Activated CD8-positive, alpha-beta memory T cell treated with anti-CD3 and anti-CD28 coated beads for 1 hour (primary cell): ENCODE measurements at places on chromosomes 5 and 9.

DNA sequence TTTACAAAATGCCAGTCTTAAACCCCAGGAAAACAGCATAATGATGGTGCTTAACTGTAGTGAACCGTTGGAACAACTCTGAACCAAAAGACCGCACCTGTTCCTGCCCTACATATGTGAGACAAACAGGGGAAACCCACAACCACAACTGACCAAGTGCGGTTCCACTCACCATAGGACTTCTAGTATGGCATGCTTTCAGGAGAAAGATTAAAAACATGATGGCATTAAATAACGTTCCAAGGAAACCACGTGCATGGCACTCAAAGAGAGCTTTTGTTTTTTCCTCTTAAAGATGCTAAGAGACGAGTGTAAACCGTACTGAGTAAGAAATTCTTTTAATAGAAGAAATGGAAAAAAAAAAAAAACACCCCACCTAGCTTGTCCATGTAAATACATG lies 119.8 kb downstream of the SSBP2 start:
- no peak for DNase-seq

DNA sequence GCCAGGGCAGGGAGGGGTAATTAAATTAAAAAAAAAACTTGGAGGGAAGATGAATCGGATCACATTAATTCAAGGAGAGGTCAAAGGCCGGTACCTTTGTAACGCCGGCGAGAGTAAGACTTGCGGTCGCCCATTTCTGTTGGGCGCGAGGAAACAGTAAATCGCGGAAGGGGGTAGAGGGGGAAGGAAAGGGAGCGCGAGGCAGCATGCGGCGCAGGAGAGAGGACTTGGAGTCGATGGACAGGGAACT lies 324 bp upstream of the RGMB start:
- DNase-seq, result no peak

DNA sequence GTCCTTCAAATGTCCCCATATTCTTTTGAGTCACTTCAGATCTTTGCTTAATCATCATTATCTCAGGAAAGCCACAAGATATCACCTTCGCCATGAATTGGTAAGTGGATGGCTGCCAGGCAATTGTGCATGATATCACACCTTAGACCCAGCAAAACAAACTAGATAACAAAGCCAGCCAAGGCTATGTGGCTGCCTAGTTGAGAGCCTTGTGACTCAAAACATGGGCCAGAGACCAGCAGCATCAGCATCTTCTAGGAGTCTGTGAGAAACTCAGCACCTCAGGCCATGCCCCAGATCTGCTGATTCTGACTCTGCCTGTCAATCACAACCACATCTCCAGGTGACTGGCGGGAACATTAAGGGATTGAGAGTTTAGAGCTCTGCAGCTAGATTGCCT lies 82.8 kb downstream of the SLIT3 start:
- DNase-seq, result no peak

GRCh38 chr9:135907006-135907430 lies 328 bp downstream of the CAMSAP1 start:
- DNase-seq, result no peak

DNA sequence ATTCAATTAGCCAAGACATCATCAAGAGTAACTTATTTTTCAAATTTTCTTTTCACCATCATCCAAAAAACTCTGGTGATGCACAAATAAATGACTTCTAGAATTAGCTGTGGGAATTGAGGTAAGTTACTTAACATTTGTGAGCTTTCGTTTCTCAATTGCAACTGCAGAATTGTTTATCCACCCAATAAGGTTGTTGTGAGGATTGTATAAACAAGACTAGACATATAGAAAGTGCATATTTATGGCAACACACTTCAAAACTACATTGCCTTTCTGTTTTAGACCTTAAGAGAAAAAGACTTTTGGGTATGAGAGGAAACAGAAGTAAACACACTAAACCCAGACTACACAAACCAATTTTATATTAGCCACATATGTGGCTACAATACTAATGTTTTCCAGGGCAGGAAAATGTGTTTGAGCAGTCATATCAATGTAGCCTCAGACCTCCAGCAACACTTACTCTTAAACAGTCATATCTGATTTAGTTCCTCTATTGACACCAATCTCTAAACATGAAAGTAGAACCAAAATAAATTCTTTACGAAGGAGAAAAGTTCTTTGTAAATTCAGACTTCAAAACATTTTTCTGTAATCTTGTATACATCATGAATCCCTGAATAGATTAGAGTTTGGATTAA lies 488.0 kb upstream of the CYLC2 start:
- no peak for DNase-seq

GRCh38 chr5:135012951-135013391 lies 21.1 kb downstream of the PITX1 start:
- no peak for DNase-seq
